ENCODE measurements at places on chromosomes 13 and 19. TPM values are rescaled to one million over a fixed set of nuclear protein-coding genes. Genes with fewer than 3 reads are reported as not detected.

- DNase-seq: no peak
- no peaks in the 10 kb centered on the region for H3K36me3 ChIP-seq
- H3K4me3 ChIP-seq: no peak overlapping the region
- no peaks in the 10 kb centered on the region for H3K27me3 ChIP-seq
Observed at GRCh38 chr19:14540741-14541525, 11.5 kb downstream of the TECR start.

- H3K27me3 ChIP-seq: no peaks in the 10 kb centered on the region
- DNase-seq: no peak
- H3K4me1 ChIP-seq: no peaks in the 10 kb centered on the region
- no peak overlapping the region for H3K27ac ChIP-seq
- no peak overlapping the region for H3K4me3 ChIP-seq
Observed at GRCh38 chr13:53201454-53202225, 173.0 kb downstream of the OLFM4 start.

DNA sequence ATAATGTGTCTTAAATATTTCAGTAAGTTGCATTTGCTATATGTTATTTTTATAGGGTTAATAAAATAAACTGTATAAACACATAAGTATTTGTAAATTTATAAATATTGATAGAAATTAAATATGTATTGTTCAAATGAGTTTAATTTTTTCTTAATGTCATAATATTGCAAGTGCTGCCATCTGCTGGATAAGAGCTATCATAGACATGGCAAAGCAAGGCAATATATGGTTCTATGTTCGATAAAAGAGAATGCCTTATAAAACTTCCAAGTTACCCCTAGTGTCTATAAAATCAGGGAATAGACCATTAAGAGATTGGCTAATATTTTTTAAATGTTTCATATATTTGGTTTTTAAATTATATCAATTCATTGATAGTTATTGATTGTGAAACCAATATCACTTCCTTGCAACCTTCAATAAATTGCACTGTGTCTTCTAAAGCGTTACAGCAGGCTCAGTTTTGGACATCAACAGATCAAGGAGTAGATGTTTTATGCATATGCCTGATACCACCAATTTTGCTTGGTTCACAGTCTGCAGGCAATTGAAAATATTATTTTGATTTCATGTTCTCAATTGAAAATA is 29.0 kb upstream of the SLITRK6 start:
- no peaks in the 10 kb centered on the region for H3K36me3 ChIP-seq
- no peak overlapping the region for H3K4me3 ChIP-seq
- H3K27ac ChIP-seq: no peak overlapping the region
- no peaks in the 10 kb centered on the region for H3K4me1 ChIP-seq
- no peaks in the 10 kb centered on the region for H3K27me3 ChIP-seq

Gene CACNG6
- not detected for total RNA-seq

Gene ZNF415
- total RNA-seq: 8.8 TPM

DNA sequence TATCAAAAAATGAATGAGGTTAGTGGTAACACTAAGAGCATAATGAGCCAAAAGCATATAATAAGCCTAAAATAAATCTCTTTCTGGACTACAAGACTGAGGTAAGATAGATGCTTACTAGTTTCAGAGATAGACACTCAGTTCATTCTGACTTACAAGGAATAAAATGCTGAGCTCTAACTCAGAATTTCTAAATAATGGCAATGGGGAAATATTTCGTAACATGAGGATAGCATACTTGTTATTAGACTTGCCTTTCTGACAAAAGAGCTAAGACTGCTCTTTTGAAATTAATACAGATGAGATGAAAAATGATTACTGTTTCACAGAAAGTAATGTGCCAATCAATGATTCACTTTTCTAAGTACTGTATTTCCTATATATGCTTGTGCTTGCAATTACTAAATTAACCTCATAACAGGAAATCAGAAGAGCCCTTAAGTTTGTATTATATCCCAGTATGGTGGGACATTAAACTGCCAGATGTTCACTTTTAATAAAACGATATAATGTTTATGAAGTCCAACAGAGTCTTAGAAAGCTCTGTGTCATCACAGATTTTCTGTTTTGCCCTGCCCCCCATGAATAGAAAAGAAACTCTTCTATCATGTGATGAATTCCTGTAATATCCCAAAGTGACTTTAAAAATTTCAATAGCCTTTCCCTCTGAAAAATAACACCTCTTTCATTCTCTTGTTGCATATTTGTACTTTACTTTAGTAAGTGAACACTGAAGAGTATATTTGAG is 2771.0 kb upstream of the PCDH20 start:
- no peaks in the 10 kb centered on the region for H3K4me1 ChIP-seq
- H3K36me3 ChIP-seq: no peaks in the 10 kb centered on the region
- no peak for DNase-seq
- no peak overlapping the region for H3K27ac ChIP-seq
- no peak overlapping the region for H3K4me3 ChIP-seq
- no peaks in the 10 kb centered on the region for H3K27me3 ChIP-seq

- no peaks in the 10 kb centered on the region for H3K4me1 ChIP-seq
- no peaks in the 10 kb centered on the region for H3K36me3 ChIP-seq
- no peak overlapping the region for H3K27ac ChIP-seq
Observed at GRCh38 chr19:7925171-7925851, 624 bp downstream of the CTXN1 start.

GRCh38 chr13:69737129-69737935 is 370.3 kb upstream of the ATXN8OS start:
- no peak overlapping the region for H3K4me3 ChIP-seq
- H3K4me1 ChIP-seq: no peaks in the 10 kb centered on the region
- H3K27ac ChIP-seq: no peak overlapping the region
- H3K36me3 ChIP-seq: no peaks in the 10 kb centered on the region
- no peak for DNase-seq
- H3K27me3 ChIP-seq: no peaks in the 10 kb centered on the region

- H3K4me1 ChIP-seq: no peaks in the 10 kb centered on the region
- no peak for DNase-seq
- H3K27ac ChIP-seq: no peak overlapping the region
- H3K27me3 ChIP-seq: no peaks in the 10 kb centered on the region
- H3K4me3 ChIP-seq: no peak overlapping the region
Observed at GRCh38 chr19:58311345-58311865, 6.2 kb downstream of the ERVK3-1 start.

DNA sequence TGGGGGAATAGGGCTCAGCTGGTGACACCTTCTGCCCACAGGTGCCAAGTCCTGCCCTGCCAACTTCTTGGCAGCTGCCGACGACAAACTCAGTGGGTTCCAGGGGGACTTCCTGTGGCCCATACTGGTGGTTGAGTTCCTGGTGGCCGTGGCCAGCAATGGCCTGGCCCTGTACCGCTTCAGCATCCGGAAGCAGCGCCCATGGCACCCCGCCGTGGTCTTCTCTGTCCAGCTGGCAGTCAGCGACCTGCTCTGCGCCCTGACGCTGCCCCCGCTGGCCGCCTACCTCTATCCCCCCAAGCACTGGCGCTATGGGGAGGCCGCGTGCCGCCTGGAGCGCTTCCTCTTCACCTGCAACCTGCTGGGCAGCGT is 2.1 kb downstream of the P2RY11 start:
- no peaks in the 10 kb centered on the region for H3K27me3 ChIP-seq
- no peak overlapping the region for H3K4me3 ChIP-seq
- no peak overlapping the region for H3K27ac ChIP-seq
- H3K4me1 ChIP-seq: no peaks in the 10 kb centered on the region
- DNase-seq: no peak
- H3K36me3 ChIP-seq: no peaks in the 10 kb centered on the region

- H3K27ac ChIP-seq: no peak overlapping the region
- H3K36me3 ChIP-seq: no peaks in the 10 kb centered on the region
- H3K27me3 ChIP-seq: no peaks in the 10 kb centered on the region
- no peaks in the 10 kb centered on the region for H3K4me1 ChIP-seq
- no peak overlapping the region for H3K4me3 ChIP-seq
Observed at GRCh38 chr13:60369242-60369641, 27.8 kb upstream of the TDRD3 start.

- no peak overlapping the region for H3K27ac ChIP-seq
- no peaks in the 10 kb centered on the region for H3K36me3 ChIP-seq
- H3K4me1 ChIP-seq: no peaks in the 10 kb centered on the region
- no peak overlapping the region for H3K4me3 ChIP-seq
Observed at GRCh38 chr19:31671411-31672035, 322.3 kb upstream of the TSHZ3 start.

DNA sequence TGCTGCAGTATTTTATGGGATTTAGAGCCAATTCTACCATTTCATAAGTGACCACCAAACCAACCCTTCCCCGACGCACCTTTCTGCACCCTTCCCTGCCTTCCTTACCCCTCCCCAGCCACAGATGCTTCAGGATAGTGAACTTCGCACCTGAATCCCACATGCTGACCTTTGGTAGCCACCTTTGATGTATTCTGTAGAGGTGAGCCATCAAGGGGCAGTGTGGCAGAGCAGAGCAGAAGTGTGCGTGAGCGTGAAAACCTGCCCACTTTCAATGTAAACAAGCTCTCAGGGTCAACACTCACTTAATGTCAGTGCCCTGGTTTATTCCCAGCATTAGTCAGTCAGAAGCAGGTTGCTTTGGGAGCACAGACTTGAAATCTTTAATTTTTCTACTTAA is 107.7 kb downstream of the FRY start:
- H3K4me3 ChIP-seq: no peak overlapping the region
- DNase-seq: no peak
- no peak overlapping the region for H3K27ac ChIP-seq
- H3K27me3 ChIP-seq: no peaks in the 10 kb centered on the region

GRCh38 chr13:49220036-49220855 is at the start of gene MLNR:
MLNR (plus strand) TSS chr13:49220338; CDS start chr13:49220338, 0 bp downstream.
- no peaks in the 10 kb centered on the region for H3K27me3 ChIP-seq
- H3K36me3 ChIP-seq: no peaks in the 10 kb centered on the region
- H3K4me1 ChIP-seq: no peaks in the 10 kb centered on the region
- no peak within 1 kb of the TSS for H3K27ac ChIP-seq

- no peaks in the 10 kb centered on the region for H3K27me3 ChIP-seq
- peak; percentile 48 for DNase-seq
- no peak overlapping the region for H3K27ac ChIP-seq
- no peaks in the 10 kb centered on the region for H3K4me1 ChIP-seq
Observed at GRCh38 chr19:4984438-4984990, 15.6 kb downstream of the KDM4B start.

- H3K27ac ChIP-seq: no peak overlapping the region
- no peaks in the 10 kb centered on the region for H3K27me3 ChIP-seq
- DNase-seq: no peak
- H3K36me3 ChIP-seq: no peaks in the 10 kb centered on the region
- no peaks in the 10 kb centered on the region for H3K4me1 ChIP-seq
Observed at GRCh38 chr19:9645472-9645871, 24.4 kb upstream of the ZNF561 start.

GRCh38 chr13:36151591-36151990 is 20.4 kb upstream of the DCLK1 start:
- H3K4me1 ChIP-seq: no peaks in the 10 kb centered on the region
- no peak overlapping the region for H3K4me3 ChIP-seq
- H3K36me3 ChIP-seq: no peaks in the 10 kb centered on the region

GRCh38 chr13:53161251-53161650 is 132.6 kb downstream of the OLFM4 start:
- H3K27me3 ChIP-seq: no peaks in the 10 kb centered on the region
- no peaks in the 10 kb centered on the region for H3K36me3 ChIP-seq
- H3K27ac ChIP-seq: no peak overlapping the region
- H3K4me3 ChIP-seq: no peak overlapping the region
- H3K4me1 ChIP-seq: no peaks in the 10 kb centered on the region
- no peak for DNase-seq

DNA sequence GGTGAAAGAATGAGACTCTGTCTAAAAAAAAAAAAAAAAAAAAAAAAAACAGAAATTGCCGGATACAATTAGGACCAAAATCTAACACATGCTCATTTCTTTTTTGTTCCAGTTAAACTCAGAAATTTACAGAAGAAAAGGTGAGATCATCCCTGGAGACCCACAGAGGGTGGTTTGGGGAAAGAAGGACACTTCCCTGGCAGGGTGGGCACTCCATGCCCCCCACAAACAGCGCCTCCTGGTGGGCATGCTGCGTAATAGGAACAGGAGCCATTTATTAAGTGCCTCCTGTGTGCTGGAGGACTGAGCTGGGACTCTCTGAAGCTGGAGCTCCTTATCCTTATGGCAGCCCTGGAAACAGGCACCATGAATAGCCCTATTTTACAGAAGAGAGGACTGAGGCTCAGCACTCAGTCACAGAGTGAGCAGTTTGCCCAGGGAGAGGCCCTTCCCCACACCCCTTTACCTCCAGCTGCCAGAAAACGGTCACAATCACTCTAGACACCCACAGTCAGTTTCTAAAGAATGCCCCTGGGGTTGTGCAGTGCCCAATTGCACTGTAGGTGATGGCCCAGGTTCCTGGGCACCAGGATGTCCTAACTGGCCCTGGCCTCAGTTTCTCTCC is 10.1 kb downstream of the C19orf38 start:
- H3K27me3 ChIP-seq: no peaks in the 10 kb centered on the region
- H3K4me1 ChIP-seq: no peaks in the 10 kb centered on the region
- H3K36me3 ChIP-seq: no peaks in the 10 kb centered on the region
- H3K4me3 ChIP-seq: no peak overlapping the region
- no peak overlapping the region for H3K27ac ChIP-seq

Gene COG6
- 33.6 TPM for total RNA-seq

GRCh38 chr19:15432018-15432494 is 13.3 kb upstream of the AKAP8L start:
- DNase-seq: no peak
- no peak overlapping the region for H3K27ac ChIP-seq
- H3K27me3 ChIP-seq: no peaks in the 10 kb centered on the region
- H3K36me3 ChIP-seq: no peaks in the 10 kb centered on the region
- no peaks in the 10 kb centered on the region for H3K4me1 ChIP-seq
- peak overlapping the region; percentile 80 for H3K4me3 ChIP-seq

DNA sequence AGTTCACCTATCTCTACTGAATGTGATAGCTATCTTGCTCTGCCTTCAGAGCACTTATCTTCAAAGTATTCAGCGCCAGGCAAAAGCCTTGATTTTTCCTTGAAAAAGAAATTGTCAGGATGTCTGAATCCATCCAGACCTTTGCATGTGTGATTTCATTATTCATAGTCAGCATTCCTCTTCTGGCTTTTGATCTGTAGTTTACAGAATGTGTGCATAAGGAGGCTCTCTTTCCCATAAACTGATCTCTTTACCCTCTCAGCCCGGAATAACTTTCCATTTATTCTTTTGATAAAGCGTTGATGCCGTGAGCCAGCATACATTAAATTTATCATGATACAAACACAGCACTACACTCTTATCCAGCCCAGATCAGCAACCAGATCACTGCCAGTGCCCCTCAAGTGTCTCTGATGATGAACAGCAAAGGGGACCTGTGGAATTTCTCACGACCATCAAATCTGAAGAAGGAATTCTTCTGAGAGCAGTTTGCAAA is 130.8 kb downstream of the DNAJC15 start:
- no peak for DNase-seq
- H3K36me3 ChIP-seq: no peaks in the 10 kb centered on the region
- H3K27ac ChIP-seq: no peak overlapping the region

DNA sequence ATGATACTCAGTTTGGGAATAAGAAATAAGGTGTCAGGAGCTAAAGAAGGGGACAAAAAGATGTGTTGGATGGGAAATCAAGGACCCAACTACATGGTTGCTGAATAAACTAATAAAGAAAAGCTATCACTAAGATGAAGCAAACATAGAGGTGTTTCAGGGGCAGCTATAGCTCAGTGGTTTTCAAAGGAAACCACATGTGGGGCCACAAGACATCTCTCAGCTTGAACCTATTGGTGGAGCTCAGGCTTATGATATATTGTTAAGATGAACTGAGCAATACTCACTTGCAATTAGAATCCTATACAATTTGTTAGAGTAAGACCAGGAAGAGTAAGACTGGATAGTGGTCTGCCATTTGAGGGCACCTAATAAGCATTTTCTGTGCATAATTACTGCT is 45.1 kb upstream of the SPRY2 start:
- no peaks in the 10 kb centered on the region for H3K27me3 ChIP-seq
- H3K4me3 ChIP-seq: no peak overlapping the region
- no peak for DNase-seq
- H3K4me1 ChIP-seq: peaks cover 2% of the 10 kb centered on the region
- H3K36me3 ChIP-seq: no peaks in the 10 kb centered on the region
- no peak overlapping the region for H3K27ac ChIP-seq
